ENCODE measurements at places on chromosomes 3 and 15.

DNA sequence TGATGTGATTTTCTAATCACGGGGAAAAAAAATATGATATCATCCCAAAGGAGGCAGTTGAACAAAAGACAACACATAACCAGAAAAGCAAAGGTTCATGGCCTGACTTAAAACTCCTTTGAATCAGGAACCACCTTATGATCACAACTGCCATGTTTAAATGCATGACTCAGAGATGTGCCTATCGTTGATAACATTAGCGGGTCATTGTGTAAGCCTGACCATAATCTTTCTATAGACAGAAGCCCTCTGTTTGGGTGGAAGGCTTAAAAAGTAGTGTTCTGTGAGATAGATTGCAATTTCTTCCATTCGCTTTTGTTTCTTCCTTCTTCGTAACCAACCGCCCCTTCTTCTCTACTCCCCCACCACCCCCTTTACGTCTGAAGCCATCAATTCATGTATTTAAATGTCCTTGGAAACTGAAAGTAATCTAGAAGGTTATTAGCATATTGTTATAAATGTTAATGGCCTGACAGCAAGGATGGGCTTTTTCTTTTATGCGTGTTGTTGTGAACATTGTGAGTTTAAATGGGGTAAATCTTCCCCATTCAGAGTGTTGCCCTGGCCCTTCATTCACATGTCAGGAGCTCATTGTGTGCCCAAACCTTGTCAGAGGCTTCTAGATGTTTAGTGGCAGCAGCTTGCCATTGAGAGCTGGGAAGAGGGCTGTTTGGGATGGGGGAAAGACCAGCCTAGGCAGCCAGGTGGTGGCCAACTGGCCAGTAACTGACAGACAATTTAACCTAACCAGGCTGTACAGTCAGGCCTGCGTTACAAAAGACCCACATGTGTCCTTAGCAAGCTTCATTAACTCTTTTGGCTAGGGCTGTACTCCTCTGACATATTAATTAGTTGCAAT lies 64.5 kb downstream of the EPHA3 start:
- no peak for DNase-seq

DNA sequence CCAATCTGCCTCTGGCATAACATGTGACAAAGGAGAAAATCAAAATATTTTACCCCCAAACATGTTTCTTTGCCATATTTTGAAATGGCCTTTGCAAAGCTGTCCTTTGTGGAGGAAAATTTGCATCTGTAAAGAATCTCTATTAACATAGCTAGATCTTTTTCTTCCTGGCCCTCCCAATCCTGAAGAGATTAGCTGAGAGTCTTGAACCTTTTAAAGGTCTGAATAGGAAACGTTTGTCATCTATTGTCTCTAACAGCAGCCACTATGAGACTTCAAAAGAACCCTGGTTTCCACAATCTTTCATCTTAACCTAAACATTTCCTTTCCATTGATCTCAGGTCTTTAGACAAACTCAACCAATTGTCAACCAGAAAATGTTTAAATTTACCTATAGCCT lies 520.9 kb upstream of the TGFBR2 start:
- DNase-seq, result no peak

DNA sequence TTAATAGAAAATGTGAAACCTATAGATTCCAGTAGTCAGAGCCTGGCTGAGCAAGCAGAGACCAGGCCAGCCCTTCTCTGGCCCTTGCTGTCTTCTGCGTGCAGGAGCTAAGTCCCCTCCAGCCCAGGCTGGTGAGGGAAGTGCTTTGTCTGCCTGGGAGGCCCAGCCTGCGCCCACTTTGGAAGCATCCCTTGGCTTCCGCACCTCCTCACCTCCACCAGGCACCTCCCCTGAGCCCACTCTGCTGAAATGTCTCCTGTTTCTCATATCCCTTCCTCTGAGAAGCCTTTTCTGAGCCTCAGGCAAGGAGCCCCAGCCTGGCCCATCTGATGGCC lies 45.3 kb downstream of the ALDH1L1 start:
- DNase-seq, result no peak

DNA sequence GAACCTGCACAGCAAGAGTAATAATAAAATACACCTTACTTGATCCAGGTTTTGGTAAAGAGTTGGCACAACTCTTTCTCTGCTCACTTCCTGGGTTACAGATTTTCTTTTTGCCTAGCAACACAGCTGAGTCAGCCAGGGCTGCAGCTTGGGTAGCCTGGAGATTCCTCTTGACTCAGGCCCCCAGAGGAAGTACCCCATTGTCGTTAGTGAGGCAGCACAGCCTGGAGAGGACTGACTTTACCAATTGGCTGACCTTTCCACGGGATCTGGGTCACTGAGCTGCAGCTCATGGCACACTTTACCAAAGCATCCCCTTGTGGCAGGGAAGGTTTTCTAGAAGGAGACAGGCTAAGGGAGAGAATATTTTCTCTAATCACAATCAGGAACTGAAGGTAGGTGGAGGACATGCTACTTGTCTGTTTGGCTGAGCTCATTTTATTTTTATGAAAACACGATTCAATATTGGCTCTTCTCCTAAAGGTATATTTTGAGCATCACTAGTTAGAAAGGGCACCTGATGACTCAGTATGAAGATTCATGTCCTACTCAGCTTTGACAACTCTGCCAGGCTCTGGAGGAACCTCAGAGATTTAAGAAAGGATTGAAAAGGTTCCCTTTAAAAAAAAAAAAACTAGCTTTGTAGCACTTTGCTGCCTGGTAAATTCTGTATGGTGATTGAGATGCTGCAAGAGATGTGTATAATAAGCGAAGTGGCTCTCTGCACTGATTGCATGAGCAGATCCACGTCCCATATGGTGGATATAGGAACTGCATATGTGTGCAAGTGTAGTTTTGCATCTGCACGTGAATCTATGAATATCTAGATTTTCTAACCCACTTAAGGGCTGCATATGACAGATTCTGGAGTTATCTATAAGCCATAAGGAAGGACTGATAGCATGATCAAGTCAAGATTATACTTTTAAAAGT lies 124.8 kb downstream of the CHDH start:
- no peak for DNase-seq

GRCh38 chr3:16900779-16901440 lies 16.2 kb downstream of the PLCL2 start:
- DNase-seq, result no peak

DNA sequence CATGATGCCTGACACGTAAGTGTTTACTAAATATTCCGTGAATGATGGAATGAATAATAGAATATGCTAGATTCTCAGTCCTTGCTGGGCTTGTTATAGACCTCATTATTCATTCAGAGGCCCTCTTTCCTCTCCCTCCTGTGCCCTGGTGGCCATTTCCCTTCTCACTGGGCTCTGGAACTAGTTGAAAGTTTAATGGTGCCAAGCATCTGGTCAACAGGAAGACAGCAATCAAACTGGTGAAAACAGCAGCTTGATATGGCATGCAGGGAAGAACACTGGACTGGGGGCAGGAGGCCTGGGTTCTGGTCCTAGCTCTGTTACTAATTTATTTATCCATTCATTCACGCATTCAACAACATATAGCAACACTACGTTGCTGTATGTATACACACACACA lies 3.7 kb upstream of the APOD start:
- peak; percentile 6 for DNase-seq

DNA sequence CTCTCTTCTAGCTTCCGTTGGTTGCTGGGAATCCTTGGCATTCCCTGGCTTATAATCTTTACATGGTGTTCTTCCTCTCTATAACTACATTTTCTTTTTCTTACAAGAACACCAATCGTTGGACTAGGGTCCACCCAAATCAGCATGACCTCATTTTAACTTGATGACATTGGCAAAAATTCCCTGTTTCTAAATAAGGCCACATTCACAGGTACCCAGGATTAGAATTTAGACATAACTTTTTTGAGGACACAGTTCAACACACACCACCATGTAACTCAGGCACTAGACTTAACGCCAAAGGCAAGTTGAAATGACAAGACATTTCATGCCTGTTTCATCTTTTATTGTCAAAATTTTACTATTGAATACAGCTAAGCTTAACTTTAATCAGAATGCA lies 93.0 kb downstream of the NECTIN3 start:
- DNase-seq, result no peak

- DNase-seq, result no peak
These were observed 13.2 kb upstream of the LARP6 start for GRCh38 chr15:70866982-70867641.

DNA sequence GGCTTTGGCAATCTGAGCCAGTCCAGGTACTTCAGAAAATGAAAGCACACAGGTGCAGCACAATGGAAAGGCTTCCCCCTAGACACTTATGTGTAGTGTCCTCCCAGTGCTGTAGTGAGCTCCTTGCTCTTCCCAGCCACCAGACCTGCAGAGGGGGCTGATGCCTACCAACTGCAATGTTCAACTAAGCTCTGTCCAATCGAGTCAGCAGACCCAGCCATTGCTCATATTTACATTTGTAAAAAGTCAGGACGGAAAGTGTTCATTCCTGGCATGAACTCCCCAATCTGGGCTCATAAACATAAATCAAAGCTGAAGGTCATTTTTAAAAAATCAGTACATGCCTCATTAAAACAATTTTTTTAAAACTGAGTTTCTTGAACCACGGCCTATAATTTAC lies 73.0 kb downstream of the FOXP1 start:
- DNase-seq, result no peak

DNA sequence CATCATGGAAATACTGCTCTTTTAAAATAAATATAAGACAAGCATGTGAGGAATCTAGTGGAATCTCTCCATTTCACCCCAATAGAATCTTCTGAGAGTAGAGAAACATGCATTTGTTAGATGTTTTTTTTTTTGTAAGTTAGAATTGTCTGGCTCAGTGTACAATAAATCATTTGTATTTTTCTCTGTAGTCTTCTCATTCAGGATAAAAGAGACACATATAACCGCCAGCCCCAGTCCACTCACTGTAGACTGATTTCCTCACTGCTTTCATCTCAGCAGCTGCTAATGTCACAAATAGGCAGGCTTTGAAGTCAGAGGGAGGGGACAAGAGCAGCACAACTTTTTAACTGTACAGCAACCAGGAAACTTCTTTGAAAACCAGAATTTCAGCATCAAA lies 140.2 kb upstream of the RBMS3 start:
- DNase-seq, result no peak

DNA sequence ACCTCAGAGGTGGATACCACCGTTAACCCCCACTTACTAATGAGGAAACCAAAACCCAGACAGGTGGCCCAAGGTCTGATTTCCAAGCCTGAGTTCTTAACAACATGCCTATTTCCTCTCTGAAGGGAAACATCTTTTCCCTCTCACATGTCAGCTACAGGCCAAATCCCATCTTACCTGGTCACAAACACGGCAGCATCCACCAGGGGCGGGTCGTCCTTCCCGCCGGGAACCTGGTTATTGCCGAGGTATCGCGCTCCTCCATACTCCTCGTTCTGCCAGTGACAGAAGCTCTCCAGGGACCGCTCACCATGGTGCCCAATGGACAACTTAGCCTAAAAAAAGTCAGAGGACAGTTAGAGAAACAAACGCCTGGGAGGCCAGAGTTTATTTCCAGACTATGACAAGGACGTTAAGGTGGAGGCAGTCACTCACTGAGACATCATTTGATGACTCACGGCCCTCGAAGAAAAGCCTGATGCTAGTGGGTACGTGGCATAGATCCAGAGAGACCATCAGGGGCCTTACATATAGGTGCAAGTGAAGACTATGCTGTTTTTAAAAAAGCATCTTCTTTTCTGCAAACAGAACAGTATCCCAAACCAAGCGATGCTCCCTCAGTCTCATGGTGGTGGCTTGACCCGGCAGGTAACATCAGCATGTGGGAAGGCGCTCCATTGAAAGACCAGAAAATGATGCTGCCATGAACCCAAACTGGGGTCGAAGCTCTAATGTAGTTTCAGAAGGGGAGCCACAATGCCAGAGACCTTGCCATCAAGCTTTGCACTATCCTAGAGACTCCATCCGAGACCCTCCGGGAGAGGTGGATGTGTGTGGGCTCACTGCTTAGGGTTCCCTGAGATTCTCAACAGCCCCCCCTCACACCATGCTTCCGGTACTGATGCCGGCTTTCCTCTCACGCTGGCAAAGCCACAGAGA lies 80.2 kb downstream of the ADAMTS17 start:
- no peak for DNase-seq

DNA sequence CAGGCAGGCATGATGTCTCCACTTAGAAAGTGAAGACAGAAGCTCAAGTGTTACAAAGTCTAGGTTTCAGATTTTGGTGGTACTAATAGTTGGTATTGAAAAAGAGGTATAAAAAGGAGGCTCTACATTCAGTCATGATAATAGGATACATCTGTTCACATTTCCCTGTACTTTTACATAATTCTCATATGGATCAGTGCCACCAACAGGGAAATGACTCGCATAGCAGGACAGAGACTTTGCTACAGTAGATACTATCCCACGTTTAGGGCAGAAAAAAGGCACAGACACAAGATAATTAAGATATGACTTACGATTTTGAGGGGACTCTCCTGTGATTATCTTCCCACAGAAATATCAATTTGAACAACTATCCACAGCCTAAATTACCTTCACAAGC lies 1062.9 kb upstream of the EPHA6 start:
- no peak for DNase-seq

GRCh38 chr3:149541091-149541491 lies 66.6 kb downstream of the TM4SF4 start:
- no peak for DNase-seq

DNA sequence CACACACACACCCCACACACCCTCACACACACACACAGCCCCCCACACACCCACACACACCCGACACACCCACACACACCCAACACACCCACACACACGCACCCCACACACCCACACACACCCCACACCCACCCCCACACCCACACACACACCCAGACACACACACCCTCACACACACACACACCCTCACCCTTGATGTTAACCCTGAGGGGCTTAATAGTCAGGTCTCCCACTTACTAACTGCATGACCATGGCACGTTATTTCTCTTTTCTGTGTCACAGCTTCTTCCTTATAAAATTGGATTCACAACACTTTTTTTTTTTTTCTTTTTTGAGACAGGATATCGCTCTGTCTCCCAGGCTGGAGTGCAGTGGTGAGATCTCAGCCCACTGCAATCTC lies 2.8 kb downstream of the GRM2 start:
- no peak for DNase-seq

DNA sequence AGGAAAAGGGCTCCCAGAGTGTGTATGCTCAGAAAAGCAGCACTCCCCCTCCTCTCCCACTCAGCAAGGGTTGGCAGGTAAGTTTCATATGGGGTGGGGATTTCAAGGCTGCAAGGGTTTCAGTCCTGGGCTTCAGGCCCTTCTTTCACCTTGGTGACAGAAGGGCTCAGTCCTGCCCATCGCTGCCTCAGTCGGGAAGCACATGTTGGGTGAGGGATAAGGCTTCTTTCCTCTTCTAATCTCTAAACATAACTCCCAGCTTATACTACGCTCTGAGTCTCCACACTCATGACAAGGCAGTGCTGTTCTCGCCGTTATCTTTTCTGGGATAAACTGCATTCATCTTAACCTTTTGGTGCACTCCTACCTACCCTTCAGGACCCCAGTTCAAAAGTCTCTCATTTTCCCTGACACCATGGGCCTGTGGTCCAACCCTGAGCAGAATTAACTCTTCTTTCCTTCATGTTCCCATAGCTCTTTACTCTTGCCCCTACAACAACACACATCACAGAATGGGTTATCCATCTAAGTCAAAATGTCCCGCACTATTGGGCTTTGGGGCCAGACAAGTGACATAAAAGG lies 17.0 kb downstream of the RAB43 start:
- DNase-seq, result no peak

GRCh38 chr15:62063825-62064635 lies 2.7 kb upstream of the C2CD4A start:
- DNase-seq, result no peak

- DNase-seq, result no peak
These were observed 101.6 kb downstream of the CFAP44 start for GRCh38 chr3:113339616-113340244.

- peak; percentile 48 for DNase-seq
These were observed 30.5 kb downstream of the KLF13 start for GRCh38 chr15:31357148-31357547.

Data from activated CD4-positive, alpha-beta T cell treated with anti-CD3 and anti-CD28 coated beads, Interleukin-2, Interleukin-6, amounts not matched to agents 100 ng/mL and 50 ng/mL, durations not matched to agents 16 hours and 8 hours (primary cell).